ENCODE measurements at places on chromosomes 13 and 19.

DNA sequence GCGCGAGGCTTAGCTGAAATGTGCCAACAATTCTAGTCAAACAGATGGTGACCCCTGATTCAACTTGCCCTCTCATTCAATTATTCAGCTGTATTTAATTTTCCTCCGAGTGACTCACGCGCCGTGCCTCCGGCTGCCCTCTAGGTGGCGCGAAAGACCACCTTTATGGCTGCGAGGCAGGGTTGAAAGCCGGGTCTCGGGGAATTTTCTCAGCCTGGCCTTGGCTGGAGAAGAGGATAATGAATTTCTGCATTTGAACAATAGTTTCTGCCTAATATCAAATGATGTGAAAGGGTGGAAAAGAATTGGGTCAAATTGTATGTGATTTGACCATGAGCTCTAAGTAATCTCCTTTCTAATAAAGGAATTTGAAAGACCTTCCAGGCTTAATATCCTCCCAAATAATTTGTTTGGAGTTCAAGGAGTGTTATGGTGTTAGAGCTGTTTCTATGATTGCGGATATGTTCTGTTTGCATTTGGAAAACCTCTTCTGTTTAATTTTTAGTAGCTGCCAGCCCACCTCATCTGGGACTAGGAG is 310.9 kb downstream of the ZNF536 start:
- peak; percentile 72 for DNase-seq

DNA sequence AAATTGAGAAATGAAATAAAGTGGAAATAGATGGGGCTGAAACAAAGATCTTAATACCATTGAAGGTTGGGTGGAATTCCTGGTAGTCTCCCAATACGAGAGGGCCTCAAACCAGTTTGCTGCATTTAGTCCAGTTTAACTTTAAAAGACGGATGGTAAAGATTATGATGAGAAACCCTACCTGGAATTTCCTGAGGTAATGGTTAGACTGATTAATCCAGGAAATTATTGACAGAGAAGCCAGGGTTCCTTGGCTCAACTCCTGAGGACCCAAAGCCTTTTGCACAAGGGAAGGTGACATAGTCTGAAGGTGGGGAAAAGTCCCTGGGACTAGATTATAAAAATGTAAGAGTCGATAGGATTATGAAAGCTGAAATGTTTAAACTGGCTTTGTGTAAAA is 133.2 kb upstream of the SLITRK5 start:
- no peak for DNase-seq

GRCh38 chr13:34964558-34964957 is 22.5 kb downstream of the NBEA start:
- no peak for DNase-seq

GRCh38 chr13:109384491-109385241 is 401.7 kb downstream of the IRS2 start:
- DNase-seq, result no peak

GRCh38 chr13:29543230-29544215 is 52.0 kb downstream of the SLC7A1 start:
- peak; percentile 79 for DNase-seq

DNA sequence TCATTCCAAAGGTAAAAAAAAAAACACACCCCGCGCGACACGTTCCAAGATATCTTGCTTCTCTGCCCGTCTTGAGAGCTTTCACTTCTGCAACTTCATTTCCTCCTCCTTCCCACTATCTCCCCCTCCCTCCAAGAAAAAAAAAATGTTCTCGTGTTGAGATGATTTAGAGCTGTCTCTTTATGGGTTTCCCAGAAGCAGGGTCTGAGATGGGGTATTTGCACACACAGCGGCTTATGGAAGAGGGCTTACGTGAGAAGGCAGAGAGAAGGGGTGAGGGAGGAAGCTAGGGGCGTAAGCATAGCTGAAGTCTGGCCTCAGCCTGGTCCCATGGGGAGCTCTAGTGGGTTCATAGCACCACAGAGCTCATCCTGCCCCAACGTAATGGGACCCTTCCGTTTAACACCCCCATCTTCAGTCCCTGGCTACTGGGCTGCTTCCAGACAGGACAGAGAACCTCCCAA is 31.3 kb upstream of the USE1 start:
- DNase-seq, result peak; percentile 56

- no peak for DNase-seq
Measured at GRCh38 chr13:66162470-66162869, 1067.7 kb downstream of the PCDH9 start.

GRCh38 chr13:92297971-92298942 is 899.8 kb downstream of the GPC5 start:
- DNase-seq, result no peak

DNA sequence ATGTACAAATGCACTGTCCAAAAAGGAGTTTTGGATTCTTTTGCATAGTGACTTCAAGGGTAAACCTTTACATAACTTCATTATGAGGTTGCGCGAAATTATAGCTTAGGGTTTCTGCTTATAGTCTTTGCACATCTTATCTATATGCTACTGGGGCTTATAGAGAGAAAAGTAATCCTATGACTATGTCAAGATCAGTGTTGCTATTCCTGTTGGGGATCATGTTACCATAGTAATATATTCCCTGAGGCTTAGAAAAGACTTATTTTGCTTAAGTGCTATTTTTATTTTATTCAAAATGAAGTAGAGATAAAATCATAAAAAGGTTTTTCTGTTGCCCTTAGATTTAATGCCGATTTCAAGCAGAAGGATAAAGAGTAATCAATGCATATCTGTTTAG is 14.7 kb upstream of the POSTN start:
- DNase-seq, result no peak

GRCh38 chr13:102852556-102852955 is 6.7 kb downstream of the ERCC5 start:
- no peak for DNase-seq

- no peak for DNase-seq
Measured at GRCh38 chr19:31257426-31258130, 91.7 kb downstream of the TSHZ3 start.

DNA sequence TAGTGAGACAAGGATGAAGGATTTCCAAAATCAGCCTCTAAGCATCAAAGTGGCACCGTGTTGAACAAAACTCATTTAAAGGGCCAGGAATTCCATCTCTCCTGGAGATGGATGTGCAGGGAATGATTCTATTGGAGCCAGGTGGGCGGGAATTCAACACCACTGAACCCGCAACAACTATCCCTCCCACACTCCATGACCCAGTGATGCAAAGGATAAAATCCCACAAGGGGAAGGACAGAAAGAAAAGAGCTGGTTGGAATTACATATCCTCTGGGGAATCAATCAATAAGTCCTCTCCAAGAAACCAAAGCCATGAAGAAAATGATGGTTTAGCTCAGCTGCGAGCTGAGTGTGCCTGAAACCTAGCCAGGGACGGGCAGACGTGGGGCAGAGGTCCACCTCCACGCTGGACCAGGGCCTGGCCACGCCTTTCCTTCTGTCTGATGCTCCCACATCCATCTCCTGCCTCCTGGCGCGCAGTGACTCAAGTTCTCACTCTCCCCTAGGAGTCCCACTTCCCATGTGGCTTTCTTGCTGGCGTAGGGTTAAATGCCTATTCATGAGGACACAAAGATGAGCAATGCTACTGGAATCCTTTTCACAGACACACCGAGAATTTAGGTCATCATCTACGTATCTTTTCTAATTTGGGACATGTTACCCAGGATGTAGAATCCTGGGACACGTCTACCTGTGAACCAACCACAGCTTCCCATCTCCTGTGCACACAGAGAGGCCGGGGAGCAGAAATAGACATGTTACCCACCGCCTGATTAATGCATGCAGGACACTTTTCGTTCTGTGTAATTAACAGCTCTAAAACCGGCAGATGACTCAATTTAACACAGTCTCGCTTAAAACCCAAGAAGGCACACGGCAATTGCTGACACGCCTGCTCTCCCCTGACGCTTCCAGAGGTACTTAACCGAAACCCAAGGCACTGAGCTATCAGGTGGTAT is 48.6 kb downstream of the PEPD start:
- no peak for DNase-seq

GRCh38 chr19:13104848-13105711 is 2.4 kb upstream of the LYL1 start:
- DNase-seq, result peak; percentile 57

DNA sequence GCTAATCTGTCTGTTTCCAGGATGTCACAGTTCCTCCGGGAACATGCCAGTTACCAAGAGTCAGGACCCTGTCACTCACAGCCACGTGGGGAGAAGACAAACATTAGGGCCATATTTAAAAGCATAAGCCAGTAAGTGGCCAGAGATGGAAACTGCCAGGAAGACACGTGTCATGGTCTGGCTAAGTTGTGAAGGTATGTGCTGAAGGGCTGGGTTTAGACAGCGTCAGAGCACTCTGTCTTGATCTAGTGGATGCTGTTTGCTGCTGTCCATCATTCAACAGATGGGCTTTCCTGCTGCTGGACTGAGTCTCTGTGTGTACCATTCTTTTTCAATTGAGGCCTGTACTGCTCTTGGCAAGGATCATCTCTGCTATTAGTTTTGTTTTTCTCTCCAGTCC is 128.6 kb downstream of the HS6ST3 start:
- no peak for DNase-seq

DNA sequence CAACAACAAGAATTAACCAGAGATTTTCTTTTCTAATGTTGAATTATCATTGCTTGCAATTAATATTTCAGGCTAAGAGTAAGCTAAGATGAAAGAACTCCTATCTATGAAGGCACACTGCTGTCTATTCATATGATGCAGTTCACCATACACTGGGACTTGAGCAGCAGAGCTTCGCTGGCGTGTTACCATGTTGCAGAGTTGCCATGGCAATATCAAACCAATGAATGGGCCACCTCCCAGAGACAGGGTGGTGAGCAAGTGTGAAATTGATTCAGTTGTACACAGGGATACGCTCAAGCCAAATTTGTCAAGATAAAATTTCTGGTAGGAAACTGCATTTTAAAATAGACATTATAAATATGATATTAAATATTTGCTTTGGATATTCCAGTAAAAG is 69.3 kb upstream of the MYO16 start:
- DNase-seq, result no peak

DNA sequence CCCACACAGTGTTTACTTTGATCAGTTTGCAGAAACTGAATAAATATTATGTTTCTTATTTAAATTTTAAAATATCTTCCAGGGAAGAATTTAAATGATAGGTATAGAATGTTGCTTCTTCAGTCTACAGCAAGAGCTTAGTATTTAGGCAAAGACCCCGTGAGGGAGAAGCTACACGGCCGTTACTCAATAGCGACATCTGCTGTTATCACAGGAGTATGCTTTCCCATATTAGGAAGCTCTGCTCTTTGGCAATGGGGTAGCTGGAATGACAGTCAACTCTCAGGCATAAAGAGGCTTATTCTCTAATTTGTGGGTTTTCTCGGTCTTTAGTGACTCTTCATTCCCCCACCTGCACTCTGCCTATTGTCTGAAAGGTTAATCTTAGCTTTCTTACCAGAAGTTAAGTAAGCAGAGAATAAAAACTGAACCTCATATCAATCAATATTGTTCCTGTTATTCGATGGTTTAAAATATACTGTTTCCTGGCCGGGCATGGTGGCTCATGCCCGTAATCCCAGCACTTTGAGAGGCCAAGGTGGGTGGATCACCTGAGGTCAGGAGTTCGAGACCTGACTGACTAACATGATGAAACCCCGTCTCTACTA is 13.2 kb upstream of the LHFPL6 start:
- DNase-seq, result no peak

DNA sequence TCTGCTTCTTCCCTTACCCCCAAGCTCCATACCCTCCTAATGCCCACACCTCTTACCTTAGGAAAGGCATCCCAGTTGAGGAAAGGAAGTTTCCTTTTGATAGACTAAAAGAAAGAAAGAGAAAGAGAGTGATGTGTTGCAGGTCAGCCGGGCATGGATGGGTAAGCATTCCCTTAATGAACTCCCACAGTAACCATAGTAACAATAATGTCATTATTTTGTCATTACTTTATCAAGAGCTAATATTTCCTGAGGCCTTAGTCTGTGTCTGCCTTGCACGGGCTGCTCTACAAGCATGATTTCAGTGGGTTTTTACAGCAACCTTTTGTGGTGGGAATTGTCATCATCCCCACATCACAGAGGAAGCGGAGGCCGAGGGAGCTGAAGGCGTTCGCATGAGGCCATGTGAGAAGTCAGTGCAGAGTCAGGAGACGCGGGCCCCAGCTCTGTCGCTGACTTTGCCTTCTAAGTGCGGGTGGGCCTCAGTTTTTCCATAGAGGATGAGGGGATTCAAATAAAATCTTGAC is 2.5 kb downstream of the KRTDAP start:
- no peak for DNase-seq

GRCh38 chr13:99486996-99487395 is 14.3 kb upstream of the TM9SF2 start:
- DNase-seq, result no peak

- DNase-seq, result no peak
Measured at GRCh38 chr19:29945433-29945832, 3.4 kb downstream of the URI1 start.

GRCh38 chr19:12777217-12778016 is 2.1 kb upstream of the HOOK2 start:
- peak; percentile 93 for DNase-seq

DNA sequence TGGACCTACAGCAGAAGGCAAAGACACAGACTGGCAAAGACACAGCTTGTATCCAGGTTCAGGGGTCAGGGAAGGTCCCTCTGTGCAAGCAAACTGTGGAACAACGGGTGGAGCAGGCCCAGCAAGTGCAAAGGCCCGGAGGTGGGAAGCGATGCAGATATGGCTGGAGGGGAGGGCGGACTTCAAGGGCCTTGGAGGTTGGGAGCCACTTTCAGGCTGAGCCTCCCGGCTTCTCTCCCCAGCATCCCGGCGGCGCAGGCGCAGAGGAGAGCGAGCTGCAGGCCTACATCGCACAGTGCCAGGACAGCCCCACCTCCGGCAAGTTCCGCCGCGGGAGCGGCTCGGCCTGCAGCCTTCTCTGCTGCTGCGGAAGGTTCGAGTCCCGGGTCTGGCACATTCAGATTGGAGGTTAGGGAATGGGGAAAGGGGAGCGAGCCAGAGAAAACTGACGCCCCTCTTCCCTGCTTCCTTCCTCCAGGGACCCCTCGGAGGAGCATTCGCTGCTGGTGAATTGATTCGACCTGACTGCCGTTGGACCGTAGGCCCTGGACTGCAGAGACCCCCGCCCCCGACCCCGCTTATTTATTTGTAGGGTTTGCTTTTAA is 2.1 kb upstream of the PNPLA6 start:
- no peak for DNase-seq

- no peak for DNase-seq
Measured at GRCh38 chr19:29537601-29538000, 11.8 kb downstream of the VSTM2B start.

DNA sequence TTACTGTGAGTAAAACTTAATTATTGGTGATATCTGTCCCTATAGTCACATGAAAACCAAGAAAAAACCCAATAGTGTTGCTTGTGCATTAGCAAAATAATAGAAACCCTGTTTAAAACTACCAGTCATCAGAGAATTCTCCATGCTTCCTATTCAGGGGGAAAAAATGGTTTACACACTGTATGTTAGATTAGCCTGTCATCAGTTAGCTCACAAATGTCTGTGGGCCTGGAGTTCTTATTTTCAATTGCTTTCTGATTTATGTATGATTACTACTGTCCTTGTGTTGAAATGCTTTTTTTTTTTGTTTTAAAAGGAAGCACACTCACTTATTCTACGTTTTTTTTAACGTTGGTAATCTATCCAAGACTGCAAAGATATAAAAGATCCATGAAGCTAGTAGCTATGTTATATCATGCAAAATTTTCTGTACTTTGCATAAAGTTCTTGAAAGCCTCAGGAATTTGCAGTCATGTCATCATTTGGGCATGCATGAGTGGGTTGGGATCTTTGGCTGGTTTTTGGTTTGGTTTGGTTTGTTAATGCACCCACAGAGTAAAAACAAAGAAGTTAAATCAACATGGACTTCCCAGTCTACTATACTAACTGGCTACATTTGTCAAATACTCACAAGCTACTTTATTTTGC is 25.9 kb downstream of the RXFP2 start:
- DNase-seq, result no peak

Data from activated T-cell treated with anti-CD3 and anti-CD28 coated beads, Interleukin-2, amount 50 U/mL, for 48 hours (primary cell).